Right ventricle myocardium inferior (tissue), 1 donor: ENCODE measurements at places on chromosomes 4 and X. TPM values are rescaled to one million over a fixed set of nuclear protein-coding genes. Genes with fewer than 3 reads are reported as not detected.

NXF2 gene
- total RNA-seq = not detected

L1CAM gene
- total RNA-seq = 6.1 TPM

ERVMER34-1 gene
- 5.3 TPM for total RNA-seq

GRCh38 chr4:144801731-144802130, 155.8 kb downstream of the HHIP start:
- no peak for DNase-seq

- no peak for DNase-seq
These were observed 937.8 kb downstream of the PCDH7 start for GRCh38 chr4:31657859-31658570.

DNA sequence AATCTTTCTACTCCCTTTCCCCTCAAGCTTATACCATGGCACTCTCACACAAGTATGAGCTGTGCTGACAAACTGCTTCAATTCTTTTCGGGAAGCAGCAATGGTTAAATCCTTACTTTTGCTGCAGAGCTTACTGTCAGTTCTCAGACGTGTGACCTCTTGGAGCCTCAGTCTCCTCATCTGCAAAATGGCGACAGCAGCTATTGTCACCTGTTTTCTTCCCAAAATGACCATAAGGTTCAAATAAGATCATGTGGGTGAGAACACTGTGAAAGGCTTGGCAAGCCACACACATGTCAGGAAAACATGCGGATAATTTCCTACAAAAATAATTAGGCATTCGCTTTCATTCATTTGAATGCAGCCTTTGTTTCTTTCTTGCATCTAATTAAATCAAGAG, 36.8 kb upstream of the IRF2 start:
- no peak for DNase-seq
